ENCODE measurements at places on chromosomes 3 and 15. TPM values are rescaled to one million over a fixed set of nuclear protein-coding genes. Genes with fewer than 3 reads are reported as not detected.

MAGI1 gene
- total RNA-seq: 22.1 TPM

RIOX2 gene
- 32.4 TPM for total RNA-seq

GOLGA6L4 gene
- total RNA-seq: 5.2 TPM

ACKR2 gene
- 6.9 TPM for total RNA-seq

NDUFAF3 gene
- total RNA-seq: 151 TPM

PLA2G4E gene
- total RNA-seq: not detected

FILIP1L gene
- 23.7 TPM for total RNA-seq

KNL1 gene
- 0.66 TPM for total RNA-seq

TBL1XR1 gene
- total RNA-seq: 111 TPM

C3orf38 gene
- 32.1 TPM for total RNA-seq

GATA2 gene
- total RNA-seq: 14.4 TPM

STRC gene
- 1.3 TPM for total RNA-seq

SRPRB gene
- 35.1 TPM for total RNA-seq

TMEM266 gene
- total RNA-seq: 0.29 TPM

GRCh38 chr3:102136183-102136582, 286.9 kb downstream of the NFKBIZ start:
- DNase-seq: no peak

DNA sequence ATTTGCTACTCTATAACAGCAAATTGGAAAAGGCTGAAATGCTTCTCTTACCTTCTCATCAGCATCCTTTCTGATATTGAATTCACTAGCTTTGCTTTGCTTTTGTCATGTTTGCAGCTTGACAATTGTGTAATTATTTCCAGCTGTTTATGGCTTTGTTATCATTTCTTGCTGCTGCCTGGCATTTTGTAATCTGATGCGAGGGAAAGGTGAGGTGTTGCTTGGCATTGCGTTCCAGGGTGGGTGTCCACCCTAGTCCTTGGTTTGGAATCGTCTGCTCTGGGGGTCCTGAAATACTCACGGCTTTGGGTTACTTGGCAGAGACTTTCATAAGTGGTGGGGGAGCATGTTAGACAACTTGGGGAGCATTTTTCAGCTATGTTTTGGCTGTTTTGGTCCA, 2.9 kb downstream of the CACNA2D3 start:
- no peak for DNase-seq

GRCh38 chr15:73287019-73287418, 81.7 kb downstream of the HCN4 start:
- DNase-seq: no peak

- no peak for DNase-seq
Measured at GRCh38 chr3:30951826-30952225, 57.4 kb upstream of the GADL1 start.

GRCh38 chr15:90078965-90079364, 23.3 kb downstream of the IDH2 start:
- DNase-seq: no peak

- DNase-seq: no peak
Measured at GRCh38 chr3:14113965-14114635, 10.6 kb downstream of the CHCHD4 start.

- no peak for DNase-seq
Measured at GRCh38 chr3:152818027-152818426, 16.9 kb upstream of the P2RY1 start.

DNA sequence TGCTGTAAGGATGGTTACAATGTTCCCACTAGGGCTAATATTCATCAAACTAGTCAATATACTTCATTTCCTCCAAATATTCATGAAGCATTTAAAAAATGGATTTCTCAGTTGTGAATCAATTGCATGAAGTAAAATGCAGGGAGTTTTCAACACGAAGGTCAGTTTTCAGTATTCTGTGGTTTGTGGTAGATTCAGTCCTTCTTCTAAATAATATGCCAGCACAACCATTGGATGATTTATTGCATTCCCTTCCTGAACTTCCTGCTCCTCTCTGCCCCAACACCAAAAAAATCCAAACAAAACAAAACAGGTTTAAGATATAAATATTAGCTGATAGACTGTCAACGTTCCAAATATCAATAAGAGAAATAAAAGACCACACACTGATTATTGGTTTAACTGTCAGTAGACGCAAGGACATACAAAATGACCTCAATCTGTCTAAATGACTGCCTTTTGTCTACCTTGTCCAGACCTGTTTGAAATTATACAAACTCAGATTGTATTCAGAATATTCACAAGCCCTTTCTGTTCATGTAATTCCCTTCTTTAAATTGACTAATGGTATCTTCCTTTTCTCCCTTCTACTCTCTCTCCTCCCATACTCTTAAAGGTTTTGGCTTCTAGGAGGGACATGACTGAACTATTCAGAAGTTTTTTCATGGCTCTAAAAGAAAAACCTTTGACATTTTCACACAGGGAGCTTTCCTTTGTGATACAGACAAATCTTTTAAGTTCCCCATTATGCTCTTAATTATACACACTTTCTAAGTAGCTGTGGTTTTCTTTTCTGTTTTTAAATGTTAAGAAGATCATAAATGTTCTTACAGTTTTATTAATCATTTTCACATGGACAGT, 92.6 kb upstream of the STT3B start:
- no peak for DNase-seq

DNA sequence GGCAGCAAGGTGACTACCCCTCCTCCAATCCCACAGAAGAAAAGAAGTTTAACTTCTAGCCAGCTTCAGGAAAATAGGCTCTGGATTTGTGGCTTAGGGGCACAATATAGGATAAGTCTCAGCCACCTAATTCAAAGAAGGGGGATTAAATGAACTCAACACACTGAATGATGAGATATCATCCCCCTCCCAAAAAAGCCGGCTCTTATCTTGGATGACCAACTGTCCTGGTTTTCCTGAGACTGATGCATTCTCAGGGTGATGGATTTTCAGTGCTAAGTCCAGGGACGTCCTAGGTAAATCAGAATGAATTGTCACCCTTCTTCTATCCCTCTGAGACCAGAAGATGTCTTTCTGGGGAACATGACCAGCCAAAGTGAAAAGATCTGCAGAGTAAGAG, 487.0 kb upstream of the PROK2 start:
- no peak for DNase-seq

GRCh38 chr3:129822679-129823078, 70.8 kb downstream of the TMCC1 start:
- no peak for DNase-seq

GRCh38 chr15:42368096-42368495, 8.8 kb downstream of the CAPN3 start:
- DNase-seq: no peak

DNA sequence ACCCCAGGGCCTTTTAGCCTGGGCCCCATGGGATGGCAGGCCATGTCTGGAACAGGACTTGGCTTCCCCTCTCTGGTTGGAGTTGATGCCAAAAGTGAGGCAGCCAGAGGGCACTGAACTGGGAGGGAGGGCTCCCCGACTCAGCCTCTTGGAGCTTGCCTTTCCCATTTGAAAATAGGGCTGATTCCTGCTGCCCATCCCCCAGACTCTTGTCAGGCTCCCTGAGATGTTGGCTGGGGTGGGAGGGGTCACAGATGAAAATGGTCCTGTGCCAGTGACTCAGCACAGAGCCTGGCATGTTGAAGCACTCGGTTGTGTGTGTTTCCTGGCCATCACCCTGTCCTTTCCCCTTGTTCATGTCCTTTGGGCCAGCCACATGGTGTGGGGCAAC, 6.6 kb downstream of the PPCDC start:
- no peak for DNase-seq

DNA sequence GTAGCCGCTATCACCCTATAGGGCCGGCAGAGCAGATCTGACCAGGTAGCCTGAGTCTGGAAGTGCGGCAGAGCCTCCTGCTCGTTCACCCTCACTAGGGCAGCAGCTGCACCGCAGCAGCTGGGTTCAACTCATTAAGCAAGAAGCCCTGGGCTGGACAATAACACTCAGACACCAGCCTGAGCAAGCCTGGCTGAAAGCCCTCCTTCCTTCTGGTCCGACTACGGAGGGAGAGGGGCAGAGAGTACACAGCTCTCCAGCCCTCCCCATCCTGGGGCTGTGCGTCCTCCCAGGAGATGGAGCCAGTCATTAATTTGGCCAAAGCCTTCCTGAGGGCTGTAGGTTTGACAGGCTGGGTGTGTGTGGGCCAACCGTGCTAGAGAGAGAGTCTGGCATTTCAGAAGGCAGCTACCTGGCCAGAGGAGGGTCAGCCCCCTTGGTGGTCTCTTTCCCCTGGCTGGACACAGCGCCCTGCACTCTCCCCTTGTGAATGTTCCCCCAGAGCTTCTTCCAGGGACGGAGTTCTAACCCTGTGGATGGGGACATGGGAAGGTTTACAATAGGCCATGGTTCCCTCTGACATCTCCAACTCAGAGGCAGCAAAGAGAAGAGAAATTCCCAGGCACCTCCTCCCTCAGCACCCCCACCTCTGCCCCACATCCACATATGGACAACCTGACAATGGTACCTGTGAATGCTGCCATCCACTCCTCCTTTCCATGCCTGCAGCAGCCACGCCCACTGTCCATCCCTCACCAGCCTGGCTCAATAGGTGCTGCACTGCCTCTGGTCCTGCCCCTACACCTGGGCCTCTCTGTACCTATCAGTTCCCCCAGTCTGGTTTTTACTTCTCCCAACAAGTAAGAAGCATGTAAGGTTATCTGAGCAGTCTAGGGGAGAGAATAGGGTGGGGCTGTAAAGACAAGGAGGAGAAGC, 6.5 kb downstream of the CHRNB4 start:
- peak; percentile 33 for DNase-seq

DNA sequence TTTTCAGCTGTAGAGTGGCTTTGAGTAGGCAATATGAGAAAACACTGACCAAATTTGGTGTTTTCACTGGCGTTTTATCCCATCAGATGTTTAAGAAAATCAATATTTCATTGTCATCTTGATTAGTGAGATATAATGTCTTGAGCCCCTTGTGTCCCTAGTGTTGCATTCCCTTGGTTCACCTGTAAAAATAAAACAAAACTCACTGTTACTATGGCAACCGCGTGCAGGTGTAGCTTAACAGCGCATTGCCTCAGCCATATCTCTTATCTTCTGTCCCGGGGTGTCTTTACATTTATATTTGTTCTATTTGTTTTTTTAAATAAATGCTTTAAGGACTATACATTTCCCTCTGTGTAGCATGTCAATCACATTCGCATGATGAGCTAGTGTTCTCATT, 551.6 kb downstream of the ZIC1 start:
- no peak for DNase-seq

DNA sequence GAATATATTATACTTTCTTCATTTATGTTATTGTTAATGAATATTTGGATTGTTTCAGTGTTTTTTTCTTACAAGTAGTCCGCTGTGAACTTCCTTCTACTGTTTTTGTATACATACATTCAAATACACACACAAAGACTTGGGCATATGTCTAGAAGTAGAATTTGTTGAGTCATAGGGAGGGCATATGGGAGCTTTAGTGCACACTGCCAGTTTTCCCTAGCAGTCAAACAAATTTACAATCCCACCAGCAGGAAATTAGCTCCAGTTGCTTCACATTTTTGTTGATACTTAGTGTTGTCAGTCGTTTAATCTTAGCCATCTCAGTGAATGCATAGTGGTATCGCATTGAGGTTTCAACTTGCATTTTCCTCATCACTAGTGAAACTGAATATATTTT, 492.3 kb downstream of the DIPK2A start:
- DNase-seq: no peak

GRCh38 chr3:15324379-15324808, 8.0 kb downstream of the SH3BP5 start:
- no peak for DNase-seq

DNA sequence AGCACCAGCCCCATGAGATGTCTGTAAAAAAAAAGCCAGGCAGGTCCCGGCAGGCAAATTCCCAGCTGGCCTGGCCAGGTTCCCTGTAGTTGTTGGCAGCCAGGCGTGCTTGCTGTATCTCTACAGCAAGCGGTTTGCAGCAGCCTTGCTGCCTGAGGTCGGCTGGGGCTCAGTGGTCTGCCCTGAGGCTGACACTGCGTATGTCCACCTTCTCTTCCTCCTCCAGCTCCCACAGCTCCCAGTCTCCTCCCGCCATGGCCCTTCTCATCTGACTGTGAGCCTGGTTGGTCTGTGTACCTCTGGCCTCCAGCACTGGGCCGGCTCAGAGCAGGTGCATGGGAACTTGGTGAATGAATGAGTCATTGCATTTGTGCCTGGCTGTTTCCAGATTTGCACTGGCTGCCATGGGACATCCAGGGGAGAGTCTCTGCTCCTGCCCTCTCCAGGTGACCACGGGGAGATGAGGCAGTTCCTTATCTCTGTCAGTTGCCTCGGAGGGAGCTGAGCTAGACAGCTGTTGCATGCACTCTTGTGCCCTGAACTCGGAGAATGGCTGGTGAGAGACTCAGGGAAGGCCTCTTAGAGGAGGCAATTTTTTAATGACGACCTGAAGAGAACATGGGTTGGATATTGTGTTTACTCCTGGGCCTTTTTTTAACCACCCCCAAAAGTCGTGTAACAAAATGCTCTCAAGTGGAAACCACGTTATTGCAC, 43.0 kb downstream of the SPSB4 start:
- DNase-seq: peak; percentile 45

GRCh38 chr3:130894130-130894985, 474 bp downstream of the ATP2C1 start:
- DNase-seq: no peak

- DNase-seq: no peak
Measured at GRCh38 chr3:112519424-112520001, 20.2 kb upstream of the BTLA start.

GRCh38 chr3:42084586-42084985, 6.6 kb upstream of the TRAK1 start:
- no peak for DNase-seq

DNA sequence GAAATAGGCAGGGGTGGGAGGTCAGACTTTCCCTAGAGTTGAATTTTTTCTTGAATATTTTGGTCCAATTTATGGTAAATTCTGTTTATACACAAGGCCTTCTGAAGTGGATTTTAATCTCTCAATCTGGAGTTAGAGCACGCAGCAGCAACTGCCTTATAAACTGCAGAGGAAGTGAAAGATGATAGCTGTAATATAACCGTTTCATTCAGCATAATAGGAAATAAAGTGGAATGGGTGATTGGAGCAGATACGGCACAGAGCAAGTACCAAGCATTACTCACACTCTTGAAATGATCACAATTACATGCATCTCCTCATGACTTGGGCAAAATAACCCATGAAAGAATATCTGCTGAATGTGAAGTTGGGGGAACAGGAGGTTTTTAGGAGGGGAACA, 106.8 kb downstream of the ARRDC4 start:
- no peak for DNase-seq

- DNase-seq: no peak
Measured at GRCh38 chr3:162165346-162165745, 668.7 kb downstream of the OTOL1 start.
